ENCODE measurements at places on chromosomes 4 and X.

DNA sequence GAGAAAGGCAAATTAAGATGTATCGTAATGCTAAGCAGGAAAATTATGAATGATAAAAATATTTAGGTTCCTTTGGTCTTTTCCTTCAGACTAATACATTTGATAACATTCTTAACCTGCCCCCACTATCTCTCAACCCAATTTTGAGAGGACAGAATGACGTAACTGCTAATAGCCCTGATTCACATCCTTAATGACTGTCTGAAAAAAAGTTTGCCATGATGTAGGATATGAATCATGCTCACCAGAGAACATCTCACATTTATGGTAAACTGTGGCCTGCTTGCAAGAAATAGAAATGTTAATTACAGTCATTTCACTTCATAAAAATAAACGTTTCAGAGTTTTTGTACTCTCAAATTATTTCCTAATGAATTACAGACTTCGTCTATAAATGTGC, 128.0 kb upstream of the VEGFC start:
- H3K36me3 ChIP-seq: no peaks in the 10 kb centered on the region
- no peak overlapping the region for H3K4me3 ChIP-seq
- no peak overlapping the region for H3K27ac ChIP-seq
- DNase-seq: no peak
- H3K4me1 ChIP-seq: no peaks in the 10 kb centered on the region

GRCh38 chr4:11426003-11426402, 2.7 kb downstream of the HS3ST1 start:
- H3K36me3 ChIP-seq: no peaks in the 10 kb centered on the region
- H3K27me3 ChIP-seq: no peaks in the 10 kb centered on the region
- H3K4me1 ChIP-seq: peaks cover 14% of the 10 kb centered on the region
- DNase-seq: no peak

GRCh38 chrX:112266136-112266535, 183.6 kb upstream of the TRPC5 start:
- peaks cover 5% of the 10 kb centered on the region for H3K27me3 ChIP-seq
- H3K27ac ChIP-seq: no peak overlapping the region
- no peaks in the 10 kb centered on the region for H3K4me1 ChIP-seq
- no peak overlapping the region for H3K4me3 ChIP-seq
- H3K36me3 ChIP-seq: no peaks in the 10 kb centered on the region

GRCh38 chr4:42716996-42717395, 60.1 kb upstream of the ATP8A1 start:
- no peaks in the 10 kb centered on the region for H3K36me3 ChIP-seq
- H3K27me3 ChIP-seq: no peaks in the 10 kb centered on the region
- no peak overlapping the region for H3K4me3 ChIP-seq
- no peak for DNase-seq

DNA sequence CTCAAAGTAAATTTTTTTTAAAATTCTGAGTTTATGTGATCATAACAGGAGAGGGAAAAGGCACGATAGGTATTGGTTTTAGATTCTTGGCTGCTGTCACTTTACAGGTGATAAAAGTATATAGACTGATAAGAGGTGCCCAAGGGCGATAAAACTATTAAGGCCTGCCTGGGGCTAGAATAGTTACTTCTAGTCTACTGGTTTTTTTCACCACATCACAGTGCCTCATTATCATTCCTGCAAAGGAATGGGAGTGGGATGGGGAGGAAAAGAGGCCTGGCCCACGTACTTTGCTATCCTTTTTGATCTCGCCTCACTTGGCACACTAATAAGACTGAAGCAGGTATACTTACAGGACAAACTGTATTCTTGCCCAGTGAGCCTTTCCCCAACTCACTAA, 46.6 kb downstream of the CXorf58 start:
- H3K4me1 ChIP-seq: no peaks in the 10 kb centered on the region
- no peak for DNase-seq
- H3K27me3 ChIP-seq: peaks cover 3% of the 10 kb centered on the region
- no peak overlapping the region for H3K4me3 ChIP-seq
- no peak overlapping the region for H3K27ac ChIP-seq
- no peaks in the 10 kb centered on the region for H3K36me3 ChIP-seq

- no peak overlapping the region for H3K4me3 ChIP-seq
- peaks cover 9% of the 10 kb centered on the region for H3K4me1 ChIP-seq
- no peaks in the 10 kb centered on the region for H3K36me3 ChIP-seq
- no peaks in the 10 kb centered on the region for H3K27me3 ChIP-seq
- DNase-seq: peak; percentile 50
- no peak overlapping the region for H3K27ac ChIP-seq
Measured at GRCh38 chr4:140186651-140187315, 32.8 kb upstream of the MAML3 start.
